ENCODE measurements at places on chromosomes 5 and 9.

DNA sequence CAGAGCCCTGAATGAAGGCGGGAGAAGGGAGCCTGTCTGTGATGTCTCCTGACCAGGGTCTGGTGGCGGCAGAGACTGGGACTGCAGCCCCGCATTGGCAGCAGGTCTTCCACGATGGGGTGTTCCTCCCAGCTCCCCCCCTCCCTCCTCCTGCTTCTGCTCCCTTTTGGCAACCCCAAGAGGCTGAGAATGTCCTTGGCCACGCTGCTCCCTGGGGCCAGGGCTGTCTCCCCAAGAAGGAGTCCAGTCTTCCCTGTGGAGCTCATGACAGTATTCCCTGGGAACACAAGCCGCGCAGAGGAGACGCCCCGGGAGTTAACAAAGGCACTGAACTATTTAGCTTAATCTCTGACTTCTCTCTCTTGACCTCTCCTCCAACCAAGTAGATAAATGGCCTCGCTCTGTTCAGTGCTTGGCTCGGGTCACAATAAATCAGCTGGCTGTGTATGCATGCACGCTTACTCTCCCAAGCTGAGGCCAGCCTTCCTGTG, 84.0 kb upstream of the NEURL1B start:
- DNase-seq: peak; percentile 27

DNA sequence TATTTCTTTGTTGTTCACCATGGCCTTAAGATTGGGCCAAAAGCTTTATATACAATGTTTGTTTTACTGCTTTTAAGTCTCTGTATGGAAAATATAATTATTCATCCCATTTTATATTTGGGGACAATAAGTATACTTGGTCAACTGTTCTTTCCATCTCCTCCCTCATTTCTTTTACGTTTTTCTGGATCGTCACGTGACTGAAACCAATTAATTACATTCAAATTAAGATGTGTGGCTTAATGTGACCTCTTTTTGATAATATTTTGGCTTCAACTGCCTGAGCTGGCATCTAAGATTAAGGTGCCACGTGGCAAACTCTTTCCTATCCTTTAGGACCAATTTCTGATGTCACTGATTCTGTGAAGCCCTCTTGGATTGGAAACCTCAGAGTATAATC, 250.1 kb upstream of the SGCD start:
- no peak for DNase-seq

DNA sequence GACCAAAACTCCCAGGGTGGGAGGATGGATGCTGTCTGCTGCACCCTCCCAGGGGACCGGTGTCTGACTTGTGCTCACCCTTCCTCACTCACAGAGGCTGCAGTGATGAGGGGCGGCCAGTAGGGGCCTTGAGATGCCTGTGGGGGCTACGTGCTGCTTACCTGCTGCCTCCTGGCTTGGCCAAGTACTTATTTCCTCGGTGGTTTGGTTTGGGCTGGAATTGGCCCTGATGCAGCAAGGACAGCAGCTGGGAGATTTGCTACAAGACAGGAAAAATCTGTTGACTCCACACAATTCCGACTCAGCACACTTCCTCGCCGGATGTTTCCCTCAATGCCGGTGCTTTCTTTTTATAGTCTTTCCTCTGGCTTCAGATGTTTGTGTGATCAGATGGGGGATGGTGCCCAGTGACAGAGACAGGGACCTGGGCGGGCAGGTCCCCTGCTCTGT, 6.6 kb downstream of the PCDH12 start:
- peak; percentile 55 for DNase-seq

DNA sequence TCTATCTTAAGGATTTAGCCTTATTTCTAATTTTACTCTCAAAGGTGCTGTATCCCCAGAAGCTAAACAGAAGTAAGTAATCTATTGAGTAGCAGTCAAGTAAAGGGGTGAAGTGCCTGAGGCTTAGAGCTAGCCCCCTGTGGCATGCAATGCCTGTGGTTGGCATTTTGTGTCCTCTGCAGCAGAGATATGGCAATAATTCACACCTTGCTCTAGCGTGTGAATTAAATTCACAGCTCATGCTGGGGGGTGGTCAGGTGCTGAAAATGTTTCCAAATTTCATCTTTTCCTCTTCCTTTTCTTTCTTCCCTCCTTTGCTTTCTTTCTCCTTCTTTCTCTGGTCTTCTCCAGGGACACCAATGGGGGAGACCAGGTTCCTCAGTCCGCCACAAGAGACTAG, 262.1 kb downstream of the GABRB2 start:
- DNase-seq: no peak

DNA sequence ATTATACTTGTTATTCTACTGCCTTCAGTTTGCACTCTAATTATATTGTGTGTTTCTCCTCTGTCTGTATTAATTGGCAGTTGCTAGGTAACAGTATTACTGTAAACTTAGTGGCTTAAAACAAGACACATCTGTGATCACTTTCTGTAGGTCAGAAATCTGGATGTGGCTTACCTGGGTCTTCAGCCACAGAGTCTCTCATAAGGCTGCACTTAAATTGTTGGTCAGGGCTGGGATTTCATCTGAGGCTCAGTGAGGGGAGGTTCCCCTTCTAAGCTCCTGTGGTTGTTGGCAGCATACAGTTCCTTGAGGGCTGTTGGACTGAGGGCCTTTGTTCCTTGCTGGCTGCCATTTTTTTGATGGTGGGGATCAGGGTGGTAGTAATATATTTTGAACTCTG, 68.8 kb downstream of the SLC44A1 start:
- no peak for DNase-seq

GRCh38 chr5:31213705-31214121, 20.2 kb downstream of the CDH6 start:
- DNase-seq: no peak

GRCh38 chr9:128819716-128820664, 1.7 kb downstream of the ENDOG start:
- DNase-seq: peak; percentile 77

DNA sequence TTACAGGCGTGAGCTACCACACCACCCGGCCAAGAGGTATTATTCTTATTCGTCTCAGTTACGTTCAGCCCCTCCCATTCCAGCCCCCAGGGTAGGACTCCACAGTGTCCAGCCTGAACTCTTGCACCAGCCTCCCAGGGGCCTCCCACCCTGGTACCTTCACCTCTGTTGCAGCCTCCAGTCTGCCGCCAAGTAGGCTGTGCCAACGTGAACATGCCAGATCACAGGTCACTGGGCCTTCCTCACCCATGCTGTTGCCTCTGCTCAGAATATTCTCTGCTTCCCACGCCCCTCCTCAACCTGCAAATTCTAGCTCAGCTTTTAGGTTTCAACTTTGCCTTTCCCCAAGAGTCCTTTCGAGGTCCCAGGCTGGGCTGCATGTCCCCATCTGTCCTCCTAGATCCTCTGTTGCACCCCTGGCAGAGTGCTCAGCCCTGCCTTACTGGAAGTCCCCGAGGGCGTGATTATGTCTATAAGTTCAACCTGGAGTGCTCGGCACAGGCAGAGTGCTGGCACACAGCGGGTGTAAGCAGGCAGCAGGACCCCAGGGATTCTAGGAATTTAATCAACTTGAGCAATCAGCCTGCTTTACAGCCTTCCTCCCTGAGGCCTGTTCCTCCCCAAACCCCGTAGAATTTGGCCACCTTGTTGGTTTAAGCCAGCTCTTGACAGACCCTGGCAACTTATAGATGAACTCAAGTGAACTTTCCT, 13.1 kb upstream of the STXBP1 start:
- no peak for DNase-seq

DNA sequence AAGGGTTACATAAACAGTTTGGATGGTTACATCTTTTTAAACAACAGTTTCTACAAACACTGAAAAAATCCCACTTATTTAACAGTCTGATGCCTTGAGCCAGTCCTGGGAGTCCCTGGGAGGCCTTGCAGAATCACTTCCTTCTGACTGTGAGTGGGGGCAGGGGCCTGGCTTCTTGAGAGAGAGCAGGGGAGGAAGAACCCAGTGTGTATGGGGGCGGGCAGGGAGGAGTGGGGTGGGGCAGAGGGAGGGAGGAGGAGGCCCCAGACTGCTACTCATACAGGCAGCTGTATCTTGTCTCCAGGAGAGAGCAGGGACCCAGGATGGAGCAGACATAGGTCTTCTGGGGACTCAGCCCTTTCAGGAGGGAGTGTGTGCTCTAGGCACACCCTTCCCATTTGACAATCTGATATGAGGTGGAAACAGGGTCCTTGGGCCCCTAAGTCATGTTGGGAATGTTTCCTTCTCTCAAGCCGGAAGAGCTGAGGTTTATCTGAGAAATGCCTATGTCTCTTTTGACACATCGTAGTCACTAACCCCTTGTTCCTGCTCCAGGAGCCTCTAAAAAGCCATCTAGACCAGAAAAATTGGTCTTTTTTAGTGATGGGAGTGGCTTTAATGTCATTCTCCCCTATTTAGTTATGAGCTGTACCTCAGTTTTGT, 52.8 kb downstream of the IRF1 start:
- peak; percentile 85 for DNase-seq

All from K562 (cell line).